ENCODE measurements at places on chromosomes 12 and 14.
A peak's percentile ranks its signal among the peaks of the same experiment; 100 is the strongest.

DNA sequence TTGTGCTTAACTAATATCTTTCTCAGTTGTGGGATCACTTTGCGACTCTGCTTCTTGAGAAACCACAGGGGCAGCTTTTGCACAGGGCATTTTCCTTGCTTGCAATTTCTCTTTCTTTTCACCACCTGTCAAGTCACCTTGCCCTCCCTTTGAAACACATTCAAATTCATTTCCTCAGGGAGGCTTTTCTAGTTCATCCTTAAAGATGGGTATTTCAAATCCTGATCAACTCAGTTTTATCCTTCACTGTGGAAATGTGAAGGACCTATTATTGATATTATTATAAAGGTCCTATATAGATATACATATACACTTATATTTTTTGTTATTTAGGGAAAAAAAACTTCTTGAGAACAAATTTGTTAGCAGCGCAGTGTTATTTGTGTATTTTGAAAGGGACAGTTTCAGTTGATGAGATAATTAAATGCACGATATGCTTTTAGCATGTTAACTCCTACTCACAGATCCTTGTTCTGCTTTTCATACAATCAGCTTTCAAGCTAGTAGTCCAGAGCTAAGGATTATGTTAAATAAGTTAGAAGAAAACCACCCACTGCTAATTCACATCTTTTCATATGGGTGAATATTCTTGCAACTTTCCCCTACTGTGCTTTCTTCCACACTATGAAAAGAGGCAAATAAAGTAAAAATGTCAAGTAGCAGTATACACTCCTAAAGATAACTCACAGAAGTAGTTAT lies 501.4 kb upstream of the RGS6 start:
- DNase-seq: no peak

DNA sequence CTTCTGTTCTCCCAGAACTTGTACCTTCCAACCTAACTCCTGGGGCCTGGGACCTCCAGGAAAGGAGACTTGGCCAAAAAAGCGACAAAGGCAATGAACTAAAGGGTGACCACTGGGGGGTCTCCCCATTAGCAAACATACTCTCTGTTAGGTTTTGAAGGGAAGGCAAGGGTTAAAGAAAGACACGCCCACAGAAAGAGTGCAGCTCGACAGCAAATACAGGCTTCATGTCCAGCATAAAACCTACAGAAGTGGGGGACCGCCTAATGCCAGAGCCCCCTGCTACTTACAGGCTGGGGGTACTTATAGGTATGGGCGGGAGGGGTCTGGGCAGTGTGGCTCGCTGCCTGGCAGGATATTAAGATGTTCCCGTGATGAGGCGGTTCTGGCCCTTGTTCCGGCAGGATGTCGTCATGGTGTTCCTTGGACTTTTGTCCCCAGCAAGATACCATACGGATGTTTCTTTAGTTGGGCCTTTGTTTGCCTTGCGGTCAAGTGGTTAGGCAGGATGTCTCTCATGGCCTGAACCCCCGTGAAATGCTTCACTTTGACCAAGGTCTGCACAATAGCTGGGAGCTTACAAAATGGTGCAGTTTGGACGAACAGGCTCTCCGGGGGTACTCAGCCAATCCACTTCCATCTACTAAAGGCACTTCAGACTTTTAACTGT lies 53.4 kb downstream of the PRMT8 start:
- no peak for DNase-seq

GRCh38 chr14:22395803-22396202 lies 193.2 kb downstream of the DAD1 start:
- DNase-seq: no peak

GRCh38 chr12:22672951-22673350 lies 48.0 kb downstream of the ETNK1 start:
- no peak for DNase-seq

GRCh38 chr14:96090441-96091148 lies 51.4 kb downstream of the C14orf132 start:
- peak; percentile 30 for DNase-seq

GRCh38 chr12:50404307-50404706 lies 3.6 kb downstream of the LARP4 start:
- no peak for DNase-seq

- DNase-seq: peak; percentile 55
These were observed 72.2 kb downstream of the CLIP1 start for GRCh38 chr12:122350141-122350848.

DNA sequence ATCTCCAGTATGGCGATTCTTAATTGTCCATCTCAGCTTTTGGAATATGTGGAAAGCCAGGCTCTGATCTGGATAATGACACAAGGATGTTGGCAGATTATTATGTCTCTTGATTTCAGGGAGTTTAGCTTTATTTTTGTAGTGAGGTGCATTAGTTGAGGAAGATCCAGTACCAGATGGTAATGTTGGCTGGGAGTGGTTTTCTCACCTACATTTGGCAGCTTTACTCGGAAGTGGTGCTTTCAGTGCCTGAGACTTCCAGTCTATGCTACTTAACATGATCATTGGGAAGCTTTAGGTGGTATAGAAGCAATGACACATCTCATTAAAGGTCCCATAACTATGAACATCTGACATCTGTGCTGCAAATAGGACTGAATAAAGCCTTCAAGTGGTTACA lies 7.5 kb downstream of the SLC15A5 start:
- no peak for DNase-seq

- DNase-seq: no peak
These were observed 1582.8 kb downstream of the AACS start for GRCh38 chr12:126648074-126648473.

DNA sequence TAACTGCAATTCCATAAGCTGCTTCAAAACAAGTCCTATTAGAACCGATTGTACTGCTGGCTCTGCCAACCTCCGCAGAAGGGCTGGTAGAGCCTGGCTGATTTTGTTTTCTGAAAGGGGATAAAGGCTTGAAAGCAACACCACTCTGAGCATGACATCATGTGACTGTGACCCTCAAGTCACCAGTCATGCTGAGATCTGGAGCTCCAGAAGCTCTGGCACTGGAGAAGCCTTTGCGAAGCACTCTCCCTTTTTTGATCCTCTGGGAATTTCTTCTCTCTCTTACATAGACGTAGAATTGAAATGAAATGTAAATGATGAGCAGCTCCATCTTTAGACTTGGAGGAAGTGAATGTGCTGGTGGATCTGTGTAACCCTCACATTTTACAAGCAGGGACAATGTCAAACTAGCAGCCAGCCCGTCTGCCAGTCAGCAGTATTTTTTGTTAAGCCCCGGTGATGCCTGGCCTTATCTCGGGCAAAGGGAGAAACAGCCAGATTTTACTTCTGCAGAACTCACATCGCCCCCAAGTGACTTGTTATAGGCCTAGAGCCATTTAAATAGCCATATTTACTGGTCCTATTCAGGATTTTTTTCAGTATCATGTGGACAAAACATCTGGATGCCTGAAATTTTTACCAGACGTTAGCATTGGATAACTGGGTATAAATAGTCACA lies 112.1 kb upstream of the NPAS3 start:
- peak; percentile 17 for DNase-seq

- DNase-seq: no peak
These were observed 1.9 kb downstream of the NFE2 start for GRCh38 chr12:54298904-54299303.

DNA sequence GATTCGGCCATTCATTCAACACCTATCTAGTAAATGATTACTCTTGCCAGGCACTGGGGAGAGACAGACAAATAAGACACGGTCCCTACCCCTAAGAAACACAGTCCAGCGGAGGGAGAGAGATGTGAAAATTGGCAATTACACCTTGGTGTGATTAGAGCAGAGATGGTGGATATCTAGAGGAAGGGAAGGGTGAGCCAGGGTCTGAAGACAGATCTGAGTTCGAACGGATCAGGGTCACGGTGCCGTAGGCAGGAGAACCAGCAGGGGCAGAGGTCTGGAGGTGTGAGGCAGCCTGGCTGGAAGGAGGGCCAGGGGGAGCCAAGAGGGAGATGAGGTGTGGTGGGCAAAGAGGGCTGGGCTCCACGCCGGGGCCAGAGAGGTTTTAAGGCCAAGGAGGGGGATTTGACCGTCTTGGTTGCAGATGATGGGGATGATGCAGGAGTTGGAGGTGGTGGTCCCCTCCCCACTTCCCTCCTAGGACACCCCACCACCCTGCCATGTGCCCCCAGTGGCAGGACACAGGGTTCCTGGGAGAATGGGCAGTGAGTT lies 27.1 kb downstream of the FAM222A start:
- no peak for DNase-seq

DNA sequence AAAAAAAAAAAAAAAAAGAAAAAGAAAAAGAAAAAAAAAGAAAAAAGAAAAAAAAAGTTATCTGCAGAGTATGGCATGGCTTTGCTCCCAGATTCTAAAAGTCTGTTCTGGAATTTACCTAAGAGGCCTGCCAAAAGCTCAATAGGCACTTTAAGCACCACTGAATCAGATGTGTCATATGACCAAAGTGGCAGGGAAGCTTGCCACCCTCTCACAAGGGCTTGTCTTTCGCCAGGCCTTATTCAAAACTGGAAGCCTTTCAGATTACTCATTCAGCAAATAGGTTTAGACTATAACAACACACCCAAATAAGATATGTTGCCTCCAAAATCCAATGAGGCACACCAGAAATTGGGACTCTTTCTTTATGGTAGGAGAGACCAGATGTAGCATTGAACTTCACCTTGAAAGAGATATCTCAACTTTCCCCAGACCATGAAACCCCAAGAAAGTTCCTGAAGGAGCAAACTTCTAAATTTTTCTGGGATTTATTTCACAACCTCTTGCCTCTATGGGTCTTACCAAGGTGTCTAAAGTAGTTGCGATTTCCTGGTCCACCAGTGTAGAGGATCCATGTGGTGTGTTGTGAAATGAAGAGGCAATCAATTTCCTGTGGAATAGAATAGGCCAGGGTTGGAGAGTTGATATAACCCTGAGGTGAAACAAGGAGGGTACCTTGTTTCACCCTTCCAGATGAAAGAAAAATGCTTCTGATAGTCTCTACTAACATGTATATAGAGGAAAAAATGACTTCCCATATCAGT lies 218.8 kb downstream of the DAD1 start:
- DNase-seq: no peak

DNA sequence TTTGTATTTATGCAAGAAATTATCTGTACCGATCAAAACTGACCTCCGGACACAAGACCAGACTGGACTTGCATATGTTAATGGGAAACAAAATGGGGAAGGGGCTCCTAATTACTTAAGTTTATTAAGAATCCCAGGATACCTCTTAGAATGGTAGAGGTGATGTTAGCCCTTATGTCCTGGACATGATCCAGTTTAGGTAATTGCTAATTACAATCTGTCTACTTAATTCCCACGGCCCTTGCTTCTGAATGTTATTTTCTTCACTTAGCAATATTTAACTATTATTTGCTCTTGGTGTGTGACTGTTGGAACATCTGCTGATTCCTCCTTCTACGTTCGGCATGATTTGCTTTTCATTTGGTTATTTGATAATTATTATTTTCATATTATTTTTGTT lies 644.0 kb downstream of the DIO2 start:
- no peak for DNase-seq

GRCh38 chr12:19190292-19191031 lies 60.9 kb downstream of the PLEKHA5 start:
- no peak for DNase-seq

- DNase-seq: peak; percentile 6
These were observed 968 bp upstream of the ARID4A start for GRCh38 chr14:58297412-58297761.

- DNase-seq: no peak
These were observed 160.5 kb downstream of the NUAK1 start for GRCh38 chr12:105978276-105978675.

DNA sequence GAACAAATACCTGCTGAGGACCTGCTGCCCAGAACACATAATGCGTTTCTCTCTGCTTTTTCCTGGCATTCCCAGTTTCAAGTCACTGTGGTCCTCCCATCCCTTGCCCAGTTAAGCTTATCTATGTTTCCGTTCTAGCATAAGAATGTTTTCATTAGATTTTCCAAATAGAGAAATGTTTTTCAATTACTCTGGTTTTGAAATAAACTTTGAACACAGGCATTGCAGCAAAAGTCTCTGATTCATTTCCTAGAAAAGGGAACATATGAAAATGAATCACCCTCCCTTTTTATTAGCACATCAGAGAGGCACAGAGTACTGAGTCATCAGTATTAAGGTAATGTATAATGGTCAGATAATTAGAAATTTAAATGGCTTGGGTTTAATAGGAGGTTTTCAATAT lies 201.1 kb upstream of the TMEM260 start:
- peak; percentile 17 for DNase-seq

DNA sequence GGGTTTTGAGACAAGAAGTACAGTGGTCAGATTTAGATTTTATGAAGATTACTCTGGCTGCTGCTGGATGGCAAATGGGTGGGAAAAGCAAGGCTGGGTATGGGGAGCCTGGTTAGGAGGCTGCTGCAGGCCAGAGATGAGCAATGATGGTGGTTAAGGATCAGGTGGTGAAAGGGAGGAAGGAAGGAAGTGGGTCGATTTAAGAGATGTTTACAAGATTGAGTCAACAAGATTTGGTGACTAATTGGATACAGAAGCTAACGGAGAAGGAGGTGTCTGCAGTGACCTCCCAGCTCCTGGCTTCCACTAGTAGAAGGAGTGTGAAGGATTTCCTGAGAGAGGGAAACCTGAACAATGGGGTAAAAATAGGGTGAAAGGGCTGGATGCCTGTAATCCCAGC lies 18.7 kb downstream of the NOS1 start:
- no peak for DNase-seq

GRCh38 chr14:26276757-26277156 lies 321.1 kb downstream of the NOVA1 start:
- DNase-seq: no peak

DNA sequence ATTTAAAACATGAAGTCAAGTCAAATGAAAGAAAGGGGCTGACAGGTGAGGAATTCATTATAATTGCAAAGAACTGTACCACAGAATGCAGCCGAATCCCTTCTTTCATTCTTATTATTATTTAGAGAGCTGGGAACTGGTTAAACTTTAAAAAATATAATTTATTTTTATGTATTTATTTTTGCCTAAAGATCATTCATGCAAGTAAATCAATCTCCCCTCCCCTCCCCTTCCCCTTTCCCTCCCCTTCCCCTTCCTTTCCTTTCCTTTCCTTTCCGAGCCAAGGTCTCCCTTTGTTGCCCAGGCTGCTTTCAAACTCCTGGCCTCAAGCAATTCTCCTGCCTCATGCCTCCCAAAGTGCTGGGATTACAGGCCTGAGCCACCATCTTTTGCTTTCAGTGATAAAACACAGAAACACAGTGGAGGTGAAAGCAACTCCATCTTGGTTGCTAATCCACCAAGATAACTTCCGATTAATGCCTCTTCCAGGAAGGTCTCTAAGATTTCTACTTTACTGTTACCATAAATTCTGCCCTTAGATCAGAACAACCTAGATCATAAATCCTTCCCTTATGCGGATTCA lies 6.0 kb upstream of the UBC start:
- DNase-seq: no peak
